T-helper 2 cell treated with Interferon-gamma antibody and Interleukin-4, amounts not matched to agents 5 μg/mL and 100 μg/mL, for 36 hours (primary cell): ENCODE measurements at places on chromosomes 5 and 9.

GRCh38 chr5:52774005-52774410, 13.7 kb upstream of the ITGA1 start:
- no peak for DNase-seq

DNA sequence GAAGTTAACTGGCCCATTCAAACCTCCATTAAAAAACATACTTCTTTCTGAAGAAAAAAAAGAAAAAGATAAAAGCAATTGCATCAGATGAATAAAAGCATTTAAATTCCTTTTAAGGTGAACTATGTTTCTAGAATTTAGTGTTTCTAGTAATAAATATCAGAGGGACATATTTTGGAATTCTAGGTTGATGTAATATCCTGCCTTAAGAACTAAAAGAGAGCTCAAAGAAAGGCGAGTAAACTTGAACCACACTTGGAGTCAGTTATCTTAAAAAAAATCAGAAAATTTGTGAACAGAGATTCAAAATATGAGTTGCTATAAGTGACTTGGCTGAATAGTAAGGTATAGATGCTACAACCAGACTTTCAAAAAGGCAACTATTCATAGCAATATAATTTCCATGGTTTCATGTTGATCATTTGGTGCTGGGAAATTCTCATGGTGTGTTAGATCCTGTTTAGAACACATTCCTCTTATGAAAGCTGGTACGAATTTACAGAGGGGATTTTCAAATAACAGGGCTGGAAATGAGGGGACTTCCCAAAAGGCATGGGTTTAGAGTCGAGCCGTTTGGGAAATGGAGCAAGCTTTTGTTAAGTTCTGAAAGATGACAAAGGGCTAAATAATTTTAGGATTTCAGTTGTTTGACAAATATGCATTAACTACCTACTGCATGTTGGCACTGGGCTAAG, 37.6 kb upstream of the RAI14 start:
- DNase-seq: no peak

DNA sequence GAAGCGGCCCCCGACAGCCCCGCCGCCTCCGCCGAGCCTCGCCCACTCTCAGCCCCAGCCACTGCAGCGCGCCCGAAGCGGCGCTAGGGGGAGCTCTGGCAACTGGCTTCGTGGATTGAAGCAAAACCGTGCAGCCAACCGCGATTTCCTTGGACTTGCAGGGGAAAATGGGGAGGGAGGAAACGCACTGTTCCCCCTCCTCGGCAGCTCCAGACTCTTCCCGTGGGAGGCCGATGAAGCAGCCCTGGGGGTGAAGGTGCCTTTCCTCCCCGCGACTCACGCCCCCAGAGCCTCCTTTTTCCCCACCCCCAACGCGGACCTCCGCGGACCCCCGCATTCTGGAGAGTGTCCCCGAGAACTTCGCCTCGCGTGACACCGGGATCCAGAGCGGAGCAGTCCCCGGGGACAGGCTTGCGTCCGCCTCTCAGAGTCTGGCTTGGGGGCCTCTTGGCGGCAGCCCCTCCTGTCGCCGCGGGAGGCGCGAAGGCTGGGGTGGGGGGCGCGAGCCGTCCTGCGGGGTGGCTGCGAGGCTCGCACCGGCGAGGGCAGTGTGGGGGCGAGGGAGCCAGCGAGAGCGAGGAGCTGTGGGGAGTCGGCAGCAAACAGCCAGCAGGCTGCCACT, 3.8 kb downstream of the IER5L start:
- DNase-seq: peak; percentile 75

- no peak for DNase-seq
Observed at GRCh38 chr9:123642291-123643278, 286.6 kb downstream of the CRB2 start.

GRCh38 chr9:114721491-114722079, 39.6 kb upstream of the TEX48 start:
- DNase-seq: no peak

GRCh38 chr9:5536684-5537083, 26.4 kb downstream of the PDCD1LG2 start:
- no peak for DNase-seq

DNA sequence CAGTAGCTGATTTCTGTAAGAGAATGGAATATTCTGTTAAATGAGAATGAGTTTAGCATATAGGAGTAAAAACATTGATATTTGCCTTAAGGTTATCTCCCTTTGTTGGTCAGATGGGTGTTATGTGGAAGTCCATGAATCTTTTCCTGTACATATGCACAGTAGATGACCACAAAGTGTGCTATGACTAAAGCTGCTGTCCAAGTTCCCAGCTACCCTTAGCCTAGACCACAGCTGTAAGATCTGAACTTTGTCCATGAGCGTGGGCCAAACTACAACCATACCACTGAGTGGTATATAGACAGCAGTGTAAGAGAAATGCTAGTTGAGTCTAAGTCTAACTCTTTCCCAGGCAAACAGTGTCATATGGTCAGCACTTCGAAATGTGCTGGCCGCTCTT, 48.8 kb downstream of the CD180 start:
- DNase-seq: no peak

GRCh38 chr5:38847559-38848347, 1.9 kb downstream of the OSMR start:
- DNase-seq: no peak

DNA sequence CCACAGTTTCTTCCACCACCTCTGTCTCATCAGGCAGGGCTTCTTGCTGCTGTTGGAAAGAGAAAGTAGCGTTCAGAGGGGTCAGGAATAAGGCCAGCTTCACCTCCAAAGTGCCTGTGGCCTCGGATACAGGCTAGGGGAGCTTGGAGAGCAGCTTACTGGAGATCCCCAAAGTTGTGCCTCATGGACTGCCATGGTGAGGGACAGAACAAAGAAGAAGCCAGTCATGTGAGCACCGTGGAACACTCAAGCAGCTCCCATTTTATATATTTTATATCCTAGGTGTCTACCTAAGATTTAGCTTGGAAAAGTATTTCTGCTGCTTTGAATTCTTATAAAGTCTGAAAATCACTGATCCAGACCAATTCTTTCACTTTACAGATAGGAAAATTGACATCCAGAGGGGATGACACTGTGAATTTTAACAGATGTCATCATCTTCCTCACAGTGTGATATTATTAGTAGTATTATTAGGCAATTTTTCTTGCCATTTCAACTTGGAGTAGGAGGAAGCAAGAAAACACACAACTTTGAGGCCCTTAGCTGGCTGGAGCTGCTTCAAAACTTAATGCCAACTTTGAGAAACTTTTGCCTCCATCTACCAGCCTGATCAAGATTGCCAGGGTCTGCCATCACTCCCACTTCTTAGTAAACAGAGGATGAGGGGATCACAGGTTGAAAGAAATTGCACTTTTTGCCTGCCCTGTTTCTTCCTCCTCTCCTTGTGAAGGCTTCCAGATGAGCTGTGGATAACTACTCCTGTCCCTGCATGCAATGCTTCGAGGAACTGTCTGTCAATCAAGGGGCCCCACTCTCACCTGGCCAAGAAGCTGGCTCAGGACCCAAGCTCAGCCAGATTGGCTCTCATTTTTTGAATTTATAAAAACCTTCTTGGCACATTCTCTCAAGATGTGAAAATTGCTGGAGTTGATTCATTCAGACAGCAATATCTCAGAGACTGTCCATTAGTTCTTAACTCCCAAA, 11.8 kb downstream of the SPARC start:
- DNase-seq: no peak

DNA sequence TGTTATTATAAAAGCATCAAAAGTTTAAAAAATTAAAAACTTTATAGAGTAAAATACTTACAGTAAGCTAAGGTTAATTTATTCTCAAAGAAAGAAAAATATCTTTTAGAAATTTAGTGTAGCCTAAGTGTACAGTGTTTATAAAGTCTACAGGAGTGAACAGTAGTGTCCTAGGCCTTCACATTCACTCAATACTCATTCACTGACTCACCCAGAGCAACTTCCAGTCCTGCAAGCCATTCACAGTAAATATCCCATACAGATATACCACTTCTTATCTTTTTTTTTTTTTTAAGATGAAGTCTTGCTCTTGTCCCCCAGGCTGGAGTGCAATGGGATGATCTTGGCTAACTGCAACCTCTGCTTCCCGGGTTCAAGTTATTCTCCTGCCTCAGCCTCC, 73.1 kb upstream of the FST start:
- no peak for DNase-seq
